ENCODE measurements at places on chromosomes 3 and 15. TPM values are rescaled to one million over a fixed set of nuclear protein-coding genes. Genes with fewer than 3 reads are reported as not detected.

SLC49A4 gene
- total RNA-seq = 33.9 TPM

TRH gene
- not detected for total RNA-seq

CD47 gene
- 91.5 TPM for total RNA-seq

PPM1L gene
- 47.4 TPM for total RNA-seq

GXYLT2 gene
- total RNA-seq = 6.2 TPM

RLBP1 gene
- total RNA-seq = 0.64 TPM

CILP gene
- total RNA-seq = 92.0 TPM

CPLX3 gene
- total RNA-seq = not detected

SERPINI2 gene
- not detected for total RNA-seq

EHHADH gene
- 5.4 TPM for total RNA-seq

CISH gene
- 3.5 TPM for total RNA-seq

TMEM40 gene
- total RNA-seq = not detected
